ENCODE measurements at places on chromosomes 11 and 22.

GRCh38 chr11:131739243-131739882, 368.9 kb downstream of the NTM start:
- H3K36me3 ChIP-seq, result no peaks in the 10 kb centered on the region
- no peak overlapping the region for H3K4me3 ChIP-seq
- no peaks in the 10 kb centered on the region for H3K27me3 ChIP-seq

DNA sequence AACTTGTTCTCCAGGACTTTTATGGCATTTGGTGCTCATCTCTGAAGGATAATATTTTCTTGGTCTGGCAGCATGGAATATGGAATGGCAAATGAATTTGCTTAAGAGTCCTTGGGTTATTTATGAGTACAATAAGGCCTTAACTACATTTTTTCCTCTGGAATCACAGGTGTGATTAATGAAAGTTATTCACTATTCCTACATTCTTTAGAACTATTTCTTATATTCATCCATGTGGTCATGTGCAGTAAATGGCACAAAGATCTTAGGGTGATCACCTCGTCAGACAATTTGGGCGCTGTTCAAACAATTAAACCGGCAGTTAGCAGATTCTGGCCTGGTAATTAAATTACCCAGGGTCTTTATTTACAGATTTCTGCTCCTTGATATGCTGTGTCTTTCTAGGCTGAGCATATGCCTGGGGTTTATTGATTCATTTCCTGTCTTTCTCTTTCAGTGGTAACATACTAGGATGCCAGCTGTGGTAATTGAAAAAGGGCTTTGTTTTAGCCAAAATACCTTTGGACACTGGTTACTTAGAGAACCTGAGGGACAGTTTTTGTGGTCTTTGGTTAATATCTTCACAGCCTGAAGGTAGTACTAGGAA, 31.6 kb downstream of the SIK2 start:
- H3K4me1 ChIP-seq, result peaks cover 2% of the 10 kb centered on the region
- DNase-seq, result no peak
- H3K27me3 ChIP-seq, result no peaks in the 10 kb centered on the region
- H3K36me3 ChIP-seq, result no peaks in the 10 kb centered on the region
- H3K27ac ChIP-seq, result no peak overlapping the region

DNA sequence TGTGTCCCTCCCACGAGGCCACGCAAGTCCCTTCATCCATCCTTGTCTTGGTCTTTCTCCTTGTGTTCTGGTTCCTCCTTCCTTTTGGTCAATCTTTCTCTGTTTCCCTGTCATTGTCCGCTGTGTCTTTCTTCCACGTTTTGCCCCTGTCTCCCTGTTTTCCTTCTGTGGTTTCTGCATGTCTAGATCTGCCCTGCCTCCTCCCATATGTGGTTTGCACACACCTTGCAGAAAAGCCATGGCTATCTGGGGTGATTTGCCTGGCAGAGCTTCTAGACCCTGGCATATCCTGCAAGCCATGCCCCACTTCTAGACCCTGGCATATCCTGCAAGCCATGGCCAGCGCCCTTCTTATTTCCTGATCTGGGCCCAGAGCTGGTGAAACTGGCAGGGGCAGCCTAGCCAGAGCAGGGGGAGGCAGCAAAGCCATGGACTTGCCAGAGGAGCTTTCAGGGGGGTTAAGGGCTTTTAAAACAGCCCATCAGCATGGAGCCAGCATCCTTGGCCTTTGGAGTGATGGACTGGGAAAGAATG, 131.6 kb upstream of the NECTIN1 start:
- H3K27ac ChIP-seq, result no peak overlapping the region
- no peak overlapping the region for H3K4me3 ChIP-seq
- H3K27me3 ChIP-seq, result no peaks in the 10 kb centered on the region

DNA sequence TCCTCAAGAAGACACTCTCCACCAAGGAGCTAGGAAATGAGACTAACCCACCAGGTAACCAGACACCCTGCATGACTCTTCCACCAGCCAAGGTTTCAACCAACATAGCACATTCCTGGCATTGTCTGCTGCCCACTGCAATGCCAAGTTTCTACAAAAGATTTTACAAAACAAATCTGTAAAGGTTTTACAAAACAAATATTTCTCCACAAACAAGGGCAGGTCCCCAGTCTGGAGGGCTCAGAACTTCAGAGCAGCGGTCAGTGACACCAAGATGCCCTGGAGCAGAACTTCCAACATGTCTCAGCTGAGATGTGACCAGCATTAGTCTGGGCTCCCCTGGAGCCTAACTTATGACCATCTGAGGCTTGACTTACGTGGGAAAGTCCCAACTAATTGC, 14.0 kb downstream of the GALNT18 start:
- DNase-seq, result no peak
- no peak overlapping the region for H3K4me3 ChIP-seq
- no peaks in the 10 kb centered on the region for H3K27me3 ChIP-seq
- H3K4me1 ChIP-seq, result no peaks in the 10 kb centered on the region

GRCh38 chr11:503179-503981, 3.7 kb downstream of the RNH1 start:
- peaks cover 6% of the 10 kb centered on the region for H3K4me1 ChIP-seq
- no peak overlapping the region for H3K4me3 ChIP-seq
- H3K27ac ChIP-seq, result no peak overlapping the region
- DNase-seq, result no peak
- no peaks in the 10 kb centered on the region for H3K27me3 ChIP-seq
- H3K36me3 ChIP-seq, result peaks cover 33% of the 10 kb centered on the region

- H3K4me3 ChIP-seq, result no peak overlapping the region
- no peaks in the 10 kb centered on the region for H3K36me3 ChIP-seq
- no peak for DNase-seq
- no peak overlapping the region for H3K27ac ChIP-seq
- no peaks in the 10 kb centered on the region for H3K27me3 ChIP-seq
Measured at GRCh38 chr11:16831316-16832192, 93.1 kb downstream of the C11orf58 start.

DNA sequence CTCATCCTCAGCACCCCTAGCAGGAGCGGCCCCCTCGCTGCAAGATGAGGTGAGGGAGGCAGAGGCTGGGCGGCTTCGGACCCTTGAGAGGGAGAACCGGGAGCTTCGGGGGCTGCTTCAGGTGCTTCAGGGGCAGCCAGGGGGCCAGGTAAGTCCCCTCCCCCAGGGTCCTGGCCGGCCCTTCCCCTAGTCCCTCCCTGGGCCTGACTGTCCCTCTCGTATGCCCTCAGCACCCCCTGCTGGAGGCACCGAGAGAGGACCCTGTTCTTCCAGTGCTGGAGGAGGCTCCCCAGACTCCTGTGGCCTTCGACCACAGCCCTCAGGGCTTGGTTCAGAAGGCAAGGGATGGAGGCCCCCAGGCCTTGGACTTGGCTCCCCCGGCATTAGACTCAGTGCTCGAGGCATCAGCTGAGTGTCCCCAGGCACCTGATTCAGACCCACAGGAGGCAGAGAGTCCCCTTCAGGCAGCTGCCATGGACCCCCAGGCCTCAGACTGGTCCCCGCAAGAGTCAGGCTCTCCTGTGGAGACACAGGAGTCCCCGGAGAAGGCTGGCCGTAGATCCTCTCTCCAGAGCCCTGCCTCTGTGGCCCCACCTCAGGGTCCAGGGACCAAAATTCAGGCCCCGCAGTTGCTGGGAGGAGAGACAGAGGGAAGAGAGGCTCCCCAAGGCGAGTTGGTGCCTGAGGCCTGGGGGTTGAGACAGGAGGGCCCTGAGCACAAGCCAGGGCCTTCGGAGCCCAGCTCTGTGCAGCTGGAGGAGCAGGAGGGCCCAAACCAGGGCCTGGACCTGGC, 4.0 kb downstream of the CCDC88B start:
- no peaks in the 10 kb centered on the region for H3K27me3 ChIP-seq
- H3K4me3 ChIP-seq, result no peak overlapping the region

DNA sequence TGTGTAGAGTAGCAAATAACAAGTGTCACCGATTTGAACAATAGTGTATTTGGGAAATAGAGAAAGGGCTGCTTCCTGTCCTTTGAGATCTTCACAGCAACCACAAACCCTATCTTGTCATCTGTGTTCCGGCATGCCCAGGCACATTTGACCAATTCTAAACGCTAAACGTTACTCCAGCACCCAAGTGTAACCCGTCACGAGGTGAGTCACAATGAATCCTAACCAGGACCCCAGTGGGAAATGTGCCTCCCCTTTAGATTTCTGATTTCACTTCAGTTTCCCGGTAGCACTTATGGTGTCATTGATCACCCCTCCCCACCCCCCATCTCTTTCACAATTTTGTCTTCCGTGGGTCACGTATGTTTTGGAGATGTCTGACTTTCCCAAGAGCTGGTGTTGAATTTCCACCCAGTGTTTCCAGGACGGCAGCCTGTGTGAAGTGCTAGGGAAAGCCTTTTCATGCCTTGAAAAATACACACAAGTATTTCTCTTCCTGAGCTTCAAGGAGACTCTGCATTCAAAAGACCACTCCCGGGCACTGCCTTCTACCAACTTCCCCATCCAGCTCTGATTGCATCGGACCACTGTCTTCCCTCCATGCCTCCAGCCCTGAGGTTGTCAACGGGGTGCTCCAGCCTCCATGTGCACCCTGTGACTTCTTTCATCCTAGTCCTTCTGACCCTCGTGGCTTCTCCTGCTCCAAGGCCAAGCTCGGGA, 10.5 kb upstream of the C11orf24 start:
- no peak overlapping the region for H3K4me3 ChIP-seq
- H3K27ac ChIP-seq, result no peak overlapping the region
- H3K4me1 ChIP-seq, result peaks cover 4% of the 10 kb centered on the region
- H3K36me3 ChIP-seq, result no peaks in the 10 kb centered on the region
- no peak for DNase-seq

- no peaks in the 10 kb centered on the region for H3K36me3 ChIP-seq
- H3K4me1 ChIP-seq, result peaks cover 22% of the 10 kb centered on the region
- no peak for DNase-seq
- H3K27ac ChIP-seq, result no peak overlapping the region
Measured at GRCh38 chr11:128694618-128695481, 978 bp downstream of the FLI1 start.

GRCh38 chr11:103202048-103202651, 92.9 kb downstream of the DYNC2H1 start:
- no peaks in the 10 kb centered on the region for H3K4me1 ChIP-seq
- H3K27me3 ChIP-seq, result no peaks in the 10 kb centered on the region
- H3K4me3 ChIP-seq, result no peak overlapping the region
- no peak overlapping the region for H3K27ac ChIP-seq

Data from neuronal stem cell (in vitro differentiated cells).